ENCODE measurements at places on chromosomes 2 and 18. TPM values are rescaled to one million over a fixed set of nuclear protein-coding genes. Genes with fewer than 3 reads are reported as not detected.

GRCh38 chr2:189421644-189422043, 19.6 kb upstream of the WDR75 start:
- H3K4me3 ChIP-seq, result no peak overlapping the region
- no peaks in the 10 kb centered on the region for H3K36me3 ChIP-seq

DNA sequence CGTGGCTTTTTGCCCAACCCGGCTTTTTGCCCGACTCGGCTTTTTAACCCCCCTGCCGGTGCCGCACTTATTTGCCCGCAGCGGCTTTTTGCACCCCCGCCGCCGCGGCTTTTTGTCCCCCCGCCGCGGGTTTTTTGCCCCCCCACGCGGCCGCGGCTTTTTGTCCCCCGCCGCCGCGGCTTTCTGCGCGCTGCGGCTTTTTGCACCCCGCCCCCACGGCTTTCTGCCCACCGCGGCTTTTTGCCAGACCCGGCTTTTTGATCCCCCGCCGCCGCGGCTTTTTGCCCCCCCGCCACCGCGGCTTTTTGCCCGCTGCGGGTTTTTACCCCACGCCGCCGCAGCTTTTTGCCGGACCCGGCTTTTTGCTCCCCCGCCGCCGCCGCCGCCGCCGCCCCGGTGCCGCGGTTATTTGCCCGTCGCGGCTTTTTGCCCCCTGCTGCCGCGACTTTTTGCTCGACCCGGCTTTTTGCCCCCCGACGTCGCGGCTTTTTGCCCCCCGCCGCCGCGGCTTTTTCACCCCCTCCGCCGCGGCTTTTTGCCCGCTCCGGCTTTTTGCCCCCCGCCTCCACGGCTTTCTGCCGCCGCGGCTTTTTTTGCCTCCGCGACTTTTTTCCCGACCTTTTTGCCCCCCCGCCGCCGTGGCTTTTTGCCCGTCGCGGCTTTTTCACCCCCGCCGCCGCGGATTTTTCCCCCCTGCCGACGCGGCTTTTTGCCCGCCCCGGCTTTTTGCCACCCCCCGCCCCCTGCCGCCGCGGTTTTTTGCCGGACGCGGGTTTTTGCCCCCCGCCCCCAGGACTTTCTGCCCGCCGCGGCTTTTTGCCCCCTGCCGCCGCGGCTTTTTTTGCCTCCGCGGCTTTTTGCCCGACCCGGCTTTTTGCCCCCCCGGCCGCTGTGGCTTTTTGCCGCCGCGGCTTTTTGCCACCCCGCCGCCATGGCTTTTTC, 2786.5 kb downstream of the RPIA start:
- no peak for DNase-seq
- no peaks in the 10 kb centered on the region for H3K36me3 ChIP-seq
- peaks cover 10% of the 10 kb centered on the region for H3K4me1 ChIP-seq
- H3K27me3 ChIP-seq, result no peaks in the 10 kb centered on the region
- H3K4me3 ChIP-seq, result no peak overlapping the region
- no peak overlapping the region for H3K27ac ChIP-seq

GRCh38 chr2:9578467-9579235, 23.0 kb upstream of the ADAM17 start:
- no peak overlapping the region for H3K4me3 ChIP-seq
- no peaks in the 10 kb centered on the region for H3K4me1 ChIP-seq

GRCh38 chr18:40249390-40250080, 1705.5 kb upstream of the PIK3C3 start:
- H3K27ac ChIP-seq, result no peak overlapping the region
- no peaks in the 10 kb centered on the region for H3K36me3 ChIP-seq
- H3K4me3 ChIP-seq, result no peak overlapping the region
- no peak for DNase-seq

DNA sequence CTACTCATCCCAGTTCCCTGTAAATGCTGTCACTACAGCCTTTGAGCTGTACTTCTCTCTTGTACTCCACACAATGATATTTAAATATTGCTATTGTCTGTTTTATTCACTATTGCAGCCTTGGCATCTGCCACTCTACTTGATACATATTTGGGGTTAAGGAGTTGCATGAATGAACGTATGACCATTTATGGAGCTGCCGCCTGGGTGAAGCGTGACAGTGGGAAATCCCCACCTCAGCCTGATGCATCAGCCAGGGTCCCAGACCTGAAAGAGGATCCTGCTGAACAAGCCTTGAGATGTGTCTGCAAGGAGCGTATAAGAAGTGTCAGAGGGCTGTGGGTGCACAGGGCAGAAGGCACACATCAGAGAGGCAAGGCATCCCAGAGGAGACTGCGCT, 39.1 kb downstream of the MRPL35 start:
- no peaks in the 10 kb centered on the region for H3K27me3 ChIP-seq
- H3K4me1 ChIP-seq, result peaks cover 6% of the 10 kb centered on the region
- no peak overlapping the region for H3K27ac ChIP-seq
- no peak for DNase-seq
- no peak overlapping the region for H3K4me3 ChIP-seq
- no peaks in the 10 kb centered on the region for H3K36me3 ChIP-seq

The REG3G gene
- not detected for total RNA-seq

DNA sequence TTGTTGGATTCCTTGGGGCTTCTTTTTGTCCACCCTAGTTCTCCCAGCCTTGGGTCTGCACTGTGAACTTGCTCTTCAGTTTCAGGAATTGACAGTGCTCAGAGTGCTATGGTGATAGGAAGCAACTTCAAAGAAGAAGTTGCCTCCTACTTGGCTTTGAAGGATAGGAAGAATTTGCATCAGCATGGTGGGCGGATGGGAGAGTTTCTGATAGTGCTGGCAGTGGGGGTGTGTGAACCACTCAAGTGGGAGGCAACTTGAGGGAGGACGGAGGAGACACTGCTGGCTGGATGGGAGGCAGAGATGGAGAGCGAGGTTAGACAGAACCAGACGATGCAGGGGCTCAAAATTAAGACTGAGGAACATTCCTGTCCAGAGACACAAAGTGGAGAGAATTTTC, 164.4 kb upstream of the SKOR2 start:
- H3K27ac ChIP-seq, result no peak overlapping the region
- H3K4me1 ChIP-seq, result no peaks in the 10 kb centered on the region
- no peak overlapping the region for H3K4me3 ChIP-seq
- no peaks in the 10 kb centered on the region for H3K36me3 ChIP-seq
- DNase-seq, result no peak

The TTN gene
- total RNA-seq, result 8.6 TPM

GRCh38 chr2:178450524-178450773, 526 bp downstream of the PRKRA start:
- peaks cover 32% of the 10 kb centered on the region for H3K4me1 ChIP-seq
- H3K4me3 ChIP-seq, result peak overlapping the region; percentile 40
- H3K36me3 ChIP-seq, result peaks cover 7% of the 10 kb centered on the region
- H3K27me3 ChIP-seq, result no peaks in the 10 kb centered on the region
- DNase-seq, result peak; percentile 86

GRCh38 chr18:32868406-32868805, 95.6 kb upstream of the KLHL14 start:
- H3K27me3 ChIP-seq, result no peaks in the 10 kb centered on the region
- H3K4me1 ChIP-seq, result no peaks in the 10 kb centered on the region
- DNase-seq, result no peak

The ANKRD23 gene
- total RNA-seq, result 19.7 TPM

DNA sequence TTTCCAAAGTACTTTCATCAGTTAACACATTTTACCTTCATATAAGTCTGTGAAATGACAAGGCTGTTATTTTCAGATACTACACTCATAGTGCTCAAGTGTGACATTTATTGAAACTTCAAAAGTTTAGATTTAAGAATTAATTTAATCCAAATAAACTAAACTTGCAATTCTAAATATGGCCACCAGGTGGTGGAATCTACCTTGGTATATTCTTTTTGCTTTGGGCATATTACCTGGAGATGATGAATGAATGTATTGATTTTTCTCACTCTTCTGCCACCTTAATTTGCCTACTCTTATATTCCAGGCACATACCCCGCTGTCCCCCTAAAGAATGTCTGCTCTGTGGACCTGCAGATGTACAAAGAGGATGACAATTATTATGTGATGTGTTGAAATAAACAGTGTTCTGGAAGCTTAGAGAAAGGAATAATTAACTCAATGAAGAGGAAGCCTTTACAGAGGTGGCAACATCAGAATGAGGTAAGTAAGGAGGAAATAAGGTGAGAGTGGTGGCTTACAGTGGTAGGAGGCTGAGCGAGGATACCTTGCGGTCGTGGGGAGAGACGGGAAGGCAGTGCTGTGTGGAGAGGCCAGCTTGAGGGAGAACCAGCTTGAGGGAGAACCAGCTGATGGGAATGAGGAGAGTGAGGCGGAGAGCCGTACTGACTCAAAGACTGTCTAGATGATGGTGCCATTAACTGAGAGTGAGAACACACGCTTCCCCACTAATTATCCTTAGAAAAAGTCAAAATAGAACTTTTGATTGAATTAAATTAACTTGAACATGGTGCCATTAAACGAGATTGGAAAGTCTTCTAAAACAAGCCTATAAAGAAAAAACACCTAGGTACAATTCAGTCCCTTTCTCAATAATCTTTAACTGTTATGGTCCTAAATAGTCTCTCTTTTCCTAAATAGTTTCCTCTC, 179.5 kb downstream of the CELF4 start:
- no peak for DNase-seq
- no peak overlapping the region for H3K27ac ChIP-seq
- H3K36me3 ChIP-seq, result no peaks in the 10 kb centered on the region
- H3K4me3 ChIP-seq, result no peak overlapping the region

- H3K4me3 ChIP-seq, result no peak overlapping the region
- DNase-seq, result no peak
- no peaks in the 10 kb centered on the region for H3K27me3 ChIP-seq
- H3K36me3 ChIP-seq, result no peaks in the 10 kb centered on the region
- H3K27ac ChIP-seq, result no peak overlapping the region
Measured at GRCh38 chr18:11148680-11149440, 509 bp downstream of the PIEZO2 start.

GRCh38 chr2:150228936-150229335, 258.5 kb downstream of the RND3 start:
- H3K27ac ChIP-seq, result no peak overlapping the region
- H3K4me3 ChIP-seq, result no peak overlapping the region
- H3K27me3 ChIP-seq, result no peaks in the 10 kb centered on the region
- H3K36me3 ChIP-seq, result no peaks in the 10 kb centered on the region
- no peak for DNase-seq

GRCh38 chr2:2719015-2719414, 387.9 kb upstream of the MYT1L start:
- no peaks in the 10 kb centered on the region for H3K36me3 ChIP-seq
- H3K27ac ChIP-seq, result no peak overlapping the region
- no peaks in the 10 kb centered on the region for H3K4me1 ChIP-seq

DNA sequence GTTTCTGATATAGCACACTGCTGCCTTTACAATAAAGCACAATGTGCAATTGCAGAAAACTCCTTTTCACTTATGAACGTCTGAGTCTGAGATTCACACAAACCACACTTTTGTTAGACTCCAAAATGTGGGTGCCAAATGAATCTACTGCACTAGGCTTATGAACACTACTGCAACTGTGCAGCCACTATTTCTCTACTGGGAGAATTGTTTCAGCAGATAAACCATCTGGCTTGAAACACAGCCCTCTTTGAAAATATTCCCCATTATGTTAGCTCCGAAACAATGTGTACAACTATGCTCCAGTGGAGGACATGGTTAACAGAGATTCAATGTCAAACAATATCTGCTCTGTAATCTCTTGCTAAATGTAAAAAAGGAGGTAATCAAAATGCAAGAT, 188.7 kb upstream of the ZEB2 start:
- no peaks in the 10 kb centered on the region for H3K4me1 ChIP-seq
- no peaks in the 10 kb centered on the region for H3K27me3 ChIP-seq
- H3K4me3 ChIP-seq, result no peak overlapping the region
- no peaks in the 10 kb centered on the region for H3K36me3 ChIP-seq
- H3K27ac ChIP-seq, result no peak overlapping the region

DNA sequence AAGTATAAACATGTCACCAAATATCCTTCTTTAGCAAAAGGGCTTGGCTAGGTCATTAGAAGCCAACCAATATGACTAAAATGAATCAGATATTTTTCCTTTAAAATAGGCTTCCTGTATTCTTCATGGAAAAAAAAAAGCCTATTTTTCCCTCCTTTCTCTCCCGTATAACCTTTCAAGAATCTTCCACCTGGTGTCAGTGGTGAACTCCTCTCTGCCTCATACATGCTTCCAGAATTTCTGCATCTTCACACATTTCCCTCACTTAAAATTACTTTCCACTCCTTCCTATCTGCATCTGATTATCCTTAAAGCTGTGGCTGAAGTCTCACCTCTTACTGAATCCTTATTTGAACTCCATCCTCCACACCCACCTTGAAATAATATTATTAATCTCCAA, 116.9 kb upstream of the FANCL start:
- no peak overlapping the region for H3K27ac ChIP-seq
- DNase-seq, result no peak
- no peaks in the 10 kb centered on the region for H3K4me1 ChIP-seq
- H3K36me3 ChIP-seq, result no peaks in the 10 kb centered on the region

GRCh38 chr2:236811062-236811656, 241.5 kb downstream of the ACKR3 start:
- no peaks in the 10 kb centered on the region for H3K4me1 ChIP-seq
- H3K27ac ChIP-seq, result no peak overlapping the region
- DNase-seq, result no peak
- H3K27me3 ChIP-seq, result no peaks in the 10 kb centered on the region
- H3K4me3 ChIP-seq, result no peak overlapping the region

The SERPINB5 gene
- total RNA-seq, result not detected

- no peaks in the 10 kb centered on the region for H3K4me1 ChIP-seq
- DNase-seq, result no peak
- H3K36me3 ChIP-seq, result no peaks in the 10 kb centered on the region
- no peak overlapping the region for H3K4me3 ChIP-seq
- H3K27me3 ChIP-seq, result no peaks in the 10 kb centered on the region
Measured at GRCh38 chr2:19947184-19947940, 42.5 kb downstream of the WDR35 start.

DNA sequence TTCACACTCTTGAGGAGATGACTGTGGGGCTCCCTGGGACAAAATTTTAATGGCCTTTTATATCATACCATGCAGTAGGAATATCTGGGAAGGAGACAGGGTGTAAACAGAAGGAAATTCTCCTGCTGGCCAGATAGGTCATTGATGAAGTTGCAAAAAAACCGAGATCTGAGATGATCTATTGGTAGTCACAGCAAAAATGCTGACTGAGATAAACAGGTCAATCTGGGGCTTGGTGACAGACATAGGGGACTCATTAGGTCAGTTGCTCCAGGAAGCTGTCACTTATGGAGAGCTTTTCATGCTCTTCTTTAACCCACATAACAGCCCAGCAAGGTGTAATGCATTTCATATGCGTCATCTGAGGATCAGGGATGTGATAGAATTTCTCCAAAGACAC, 2.6 kb upstream of the IL36A start:
- no peaks in the 10 kb centered on the region for H3K36me3 ChIP-seq
- no peaks in the 10 kb centered on the region for H3K27me3 ChIP-seq
- H3K4me1 ChIP-seq, result peaks cover 1% of the 10 kb centered on the region
- H3K4me3 ChIP-seq, result no peak overlapping the region
- DNase-seq, result no peak
- H3K27ac ChIP-seq, result no peak overlapping the region

The C2orf80 gene
- total RNA-seq, result not detected

- H3K27me3 ChIP-seq, result no peaks in the 10 kb centered on the region
- no peak overlapping the region for H3K4me3 ChIP-seq
- DNase-seq, result no peak
- no peaks in the 10 kb centered on the region for H3K36me3 ChIP-seq
- no peak overlapping the region for H3K27ac ChIP-seq
Measured at GRCh38 chr2:148987286-148987685, 51.2 kb upstream of the LYPD6B start.

The AMER3 gene
- total RNA-seq, result not detected

The GAL3ST2 gene
- total RNA-seq, result 0.39 TPM

The C2orf66 gene
- total RNA-seq, result not detected

Measured in CD4-positive, alpha-beta memory T cell (primary cell).